ENCODE measurements at places on chromosomes 5 and 9.

GRCh38 chr5:21097661-21098060 lies 1109.7 kb upstream of the CDH18 start:
- no peak for DNase-seq

DNA sequence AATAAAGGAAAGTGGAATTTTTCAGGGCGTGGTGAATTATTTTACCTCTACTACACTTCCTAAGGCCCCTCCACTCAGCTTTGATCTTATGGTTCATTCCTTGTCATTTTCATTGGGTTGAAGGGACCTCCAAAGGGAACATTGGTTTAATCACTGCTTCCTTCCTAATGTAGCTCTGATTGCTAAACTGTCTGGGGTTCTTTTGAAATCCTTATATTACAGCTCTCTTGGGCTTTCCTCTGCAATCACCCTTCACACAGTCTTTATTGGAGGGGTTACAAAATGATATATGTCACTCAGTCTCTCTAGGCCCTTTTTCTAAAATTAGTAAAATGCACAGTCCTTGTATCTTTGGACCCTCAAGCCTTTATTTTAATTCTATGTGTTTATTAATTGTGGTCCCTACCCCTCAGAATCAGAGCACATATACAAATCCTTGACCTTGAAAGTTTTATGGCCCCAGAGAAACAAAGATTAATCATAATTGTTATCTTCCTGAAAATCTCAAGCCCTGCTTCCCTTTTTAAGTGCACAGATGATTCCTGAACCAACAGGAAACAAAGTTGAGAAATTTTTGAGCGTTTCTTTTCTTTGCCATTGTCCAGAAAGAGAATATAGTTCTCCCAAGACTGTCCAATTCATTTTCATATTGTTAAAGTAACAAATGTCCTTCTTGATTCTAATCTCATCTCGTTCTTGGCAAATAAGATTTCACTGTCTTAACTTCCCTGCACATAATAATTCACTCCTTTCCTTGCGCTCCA lies 330.0 kb downstream of the ARRDC3 start:
- no peak for DNase-seq

DNA sequence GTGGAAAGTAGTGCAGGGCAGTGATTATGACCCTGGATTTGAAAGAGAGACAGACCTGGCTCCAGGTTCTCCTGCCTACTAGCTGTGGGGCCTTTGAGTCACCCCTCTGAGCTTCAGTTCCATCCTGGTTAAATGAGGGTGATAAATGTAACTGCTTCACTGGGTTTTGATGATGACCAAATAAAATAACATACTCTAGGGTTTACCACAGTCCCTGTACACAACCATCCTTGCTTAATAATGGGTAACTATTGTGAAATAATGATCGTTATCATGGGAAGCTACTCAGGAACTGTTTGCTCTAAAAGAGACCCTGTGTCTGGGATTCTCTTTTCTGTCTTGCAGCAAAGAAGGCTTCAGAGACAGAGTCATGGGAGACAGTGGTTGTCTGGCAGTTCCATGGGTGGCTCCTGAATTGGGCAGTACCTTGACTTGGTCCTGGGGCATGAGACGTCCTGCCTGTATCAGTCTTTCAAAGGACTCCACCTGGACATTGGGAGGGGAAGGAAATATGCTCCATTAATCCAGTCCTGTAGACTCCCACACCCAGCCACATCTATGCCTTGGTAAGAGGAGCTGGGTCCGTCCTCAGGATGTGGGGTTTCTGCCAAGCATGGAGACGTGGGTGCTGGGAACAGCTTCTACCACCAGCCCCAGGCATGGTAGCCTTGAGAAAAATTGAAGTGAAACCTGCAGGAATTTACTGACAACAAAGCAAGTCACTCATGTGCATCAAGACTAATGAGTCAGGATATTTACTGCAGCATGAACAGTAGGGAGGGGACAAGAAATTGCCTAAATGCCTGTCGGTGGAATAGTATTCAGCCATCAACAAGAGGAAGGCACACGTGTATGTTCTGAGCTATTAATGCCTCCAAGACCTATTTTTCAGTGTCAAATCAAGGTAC lies 23.4 kb downstream of the AKNA start:
- DNase-seq: no peak

- DNase-seq: no peak
Observed at GRCh38 chr5:51172903-51173626, 210.2 kb upstream of the ISL1 start.

DNA sequence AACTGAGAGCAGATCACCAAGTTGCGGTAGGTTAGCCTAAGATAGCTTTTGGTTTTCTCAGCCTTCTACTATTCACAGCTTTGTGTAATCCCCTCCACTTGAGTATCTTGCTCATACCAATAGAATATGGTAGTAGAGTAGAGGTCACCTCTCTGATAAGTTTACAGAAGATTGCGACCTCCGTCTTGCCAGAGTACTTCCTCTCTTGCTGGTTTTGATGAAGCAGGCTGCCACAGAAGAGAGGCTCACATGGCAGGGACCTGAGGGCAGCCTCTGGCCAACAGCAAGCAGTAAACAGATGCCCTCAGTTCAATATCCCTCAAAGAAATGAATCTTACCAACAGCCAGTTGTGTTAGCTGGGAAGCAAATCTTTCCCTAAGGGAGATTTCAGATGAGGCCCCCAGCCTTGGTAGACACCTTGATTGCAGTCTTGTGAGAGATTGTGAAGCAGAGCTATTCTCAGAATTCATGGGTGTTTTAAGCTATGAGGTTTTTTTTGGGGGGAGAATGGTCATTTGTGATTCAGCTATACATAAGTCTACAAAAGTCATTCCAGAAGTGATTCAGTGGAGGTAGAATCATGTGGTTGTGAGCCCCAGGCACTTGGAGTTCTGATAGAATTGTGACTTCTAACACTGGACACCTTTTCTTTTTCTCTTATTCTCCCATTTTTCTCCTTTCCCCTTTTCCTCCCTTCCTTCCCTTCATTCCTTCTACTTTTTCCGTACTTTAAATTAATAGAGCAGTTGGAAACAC lies 22.7 kb upstream of the CDKN2B start:
- no peak for DNase-seq

GRCh38 chr5:155727512-155728145 lies 599.3 kb upstream of the SGCD start:
- no peak for DNase-seq

GRCh38 chr5:172868436-172868923 lies 34.4 kb downstream of the ERGIC1 start:
- DNase-seq: no peak

DNA sequence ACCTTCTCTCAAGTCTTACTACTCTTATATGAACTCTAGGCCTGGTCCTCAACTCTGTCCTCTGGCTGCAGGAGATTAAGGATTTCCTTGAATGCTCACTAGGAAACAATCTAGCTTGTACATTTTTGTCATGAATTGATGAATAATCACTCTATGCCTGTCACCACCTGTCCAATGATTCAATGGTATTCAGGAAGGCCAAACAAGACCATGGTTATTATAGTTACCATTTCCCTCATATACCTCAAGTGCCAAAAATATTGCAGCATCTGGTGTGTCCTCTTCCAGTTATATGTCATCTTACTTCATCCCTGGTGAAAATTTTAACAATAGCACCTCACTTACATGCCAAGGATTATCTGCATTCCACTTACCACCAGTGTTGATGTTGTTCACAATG lies 179.0 kb upstream of the MOCS2 start:
- DNase-seq: no peak

- no peak for DNase-seq
Observed at GRCh38 chr9:126275386-126276001, 51.1 kb upstream of the MVB12B start.

GRCh38 chr5:80128141-80128540 lies 93.0 kb downstream of the THBS4 start:
- DNase-seq: no peak

GRCh38 chr5:129601576-129601975 lies 141.5 kb downstream of the ADAMTS19 start:
- no peak for DNase-seq

GRCh38 chr9:90112788-90113187 lies 508.0 kb downstream of the GADD45G start:
- no peak for DNase-seq

DNA sequence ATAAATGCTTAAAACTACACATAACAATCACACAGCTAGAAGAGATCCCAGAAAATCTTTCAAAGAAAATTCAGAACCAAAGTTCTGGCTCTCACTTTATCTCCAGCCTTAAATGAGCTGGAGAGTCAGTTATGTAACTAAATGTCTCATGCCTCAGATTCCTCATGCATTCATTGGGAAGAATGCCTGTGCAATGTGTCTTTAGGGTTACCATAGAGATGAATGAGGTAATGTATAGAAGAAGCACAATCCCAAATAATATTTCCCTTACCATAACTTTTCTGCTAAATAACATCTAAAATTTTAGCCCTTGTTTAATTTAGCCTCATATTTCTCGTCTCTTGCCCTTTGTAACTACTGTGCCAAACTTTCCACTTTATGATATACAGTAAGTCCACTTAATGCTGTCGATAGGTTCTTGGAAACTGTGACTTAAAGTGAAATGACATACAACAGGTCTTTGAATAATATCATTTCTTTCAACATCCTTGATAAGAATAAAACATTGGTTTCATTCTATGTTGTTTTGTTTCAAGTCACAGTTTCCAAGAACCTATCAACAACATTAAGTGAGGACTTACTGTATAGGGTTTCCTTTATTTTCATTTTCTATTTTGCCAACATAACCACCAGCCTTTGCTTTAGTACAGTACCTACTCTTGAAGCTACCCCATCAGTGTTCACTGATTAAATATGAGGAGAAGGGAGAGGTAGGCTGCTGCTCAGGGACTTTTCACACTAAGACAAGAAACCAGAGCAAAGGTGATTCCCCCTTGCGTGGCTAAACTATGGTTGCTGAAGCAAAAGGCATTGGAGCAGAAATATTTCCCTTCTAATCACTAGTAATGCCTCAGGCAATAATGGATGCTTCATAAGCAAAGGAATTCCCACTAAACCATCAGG lies 295.7 kb upstream of the PTGER4 start:
- no peak for DNase-seq

DNA sequence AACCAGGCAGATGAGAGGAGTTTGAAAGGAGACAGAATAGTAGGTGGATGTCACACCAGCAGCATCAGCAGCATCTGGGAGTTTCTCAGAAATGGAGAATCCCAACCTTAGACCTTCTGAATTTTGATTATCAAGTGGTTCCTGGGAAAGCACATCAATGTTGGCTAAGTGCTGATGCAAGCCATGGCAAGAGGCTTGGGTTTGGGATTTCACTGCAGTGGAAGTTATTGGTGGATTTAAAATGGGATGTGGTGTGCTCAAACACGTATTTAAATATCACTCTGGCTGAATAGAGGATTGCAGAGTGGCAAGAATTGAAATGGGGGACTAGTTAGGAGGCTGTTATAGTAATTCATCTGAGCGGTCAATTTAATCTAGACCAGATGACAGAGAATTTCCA lies 387.8 kb upstream of the WWC1 start:
- no peak for DNase-seq

DNA sequence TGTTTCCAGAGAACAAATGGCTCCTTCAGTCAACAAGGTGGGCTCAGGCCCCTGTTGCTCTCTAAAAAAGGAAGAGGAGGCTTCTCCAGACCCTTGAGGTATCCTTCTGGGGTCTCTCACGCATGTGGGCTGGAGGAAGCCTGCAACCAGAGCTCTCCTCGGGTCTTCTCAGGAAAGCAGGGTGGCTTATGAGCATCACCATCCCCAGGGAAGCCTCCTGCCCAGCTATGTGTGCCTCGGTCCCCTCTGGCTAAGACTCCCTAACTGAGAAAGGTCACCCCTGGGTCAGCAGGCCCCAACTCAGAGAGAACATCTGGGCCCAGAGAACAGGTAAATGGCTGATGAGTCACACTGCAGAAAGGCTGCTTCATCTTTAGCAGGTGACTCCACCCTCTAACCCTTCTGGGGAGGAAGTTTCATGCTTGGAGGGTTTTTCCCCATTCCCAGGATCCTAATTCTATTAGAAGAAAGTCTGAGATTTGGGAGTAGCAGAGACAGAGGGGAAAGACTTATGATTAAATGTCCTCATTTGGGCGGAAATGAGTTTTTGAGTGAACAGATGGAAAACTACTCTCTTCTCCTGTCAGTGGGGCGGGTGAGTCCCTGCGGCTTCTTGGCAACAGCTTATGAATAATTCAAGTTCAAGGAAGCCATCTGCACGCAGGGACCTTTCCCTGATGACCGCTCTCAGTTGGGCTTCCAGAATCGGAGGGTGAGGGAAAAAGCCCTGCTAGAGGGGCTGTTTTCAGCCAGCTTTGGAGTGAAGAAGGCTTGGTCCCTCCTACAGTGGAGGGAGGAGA lies 41.9 kb downstream of the TGFBI start:
- DNase-seq: no peak

DNA sequence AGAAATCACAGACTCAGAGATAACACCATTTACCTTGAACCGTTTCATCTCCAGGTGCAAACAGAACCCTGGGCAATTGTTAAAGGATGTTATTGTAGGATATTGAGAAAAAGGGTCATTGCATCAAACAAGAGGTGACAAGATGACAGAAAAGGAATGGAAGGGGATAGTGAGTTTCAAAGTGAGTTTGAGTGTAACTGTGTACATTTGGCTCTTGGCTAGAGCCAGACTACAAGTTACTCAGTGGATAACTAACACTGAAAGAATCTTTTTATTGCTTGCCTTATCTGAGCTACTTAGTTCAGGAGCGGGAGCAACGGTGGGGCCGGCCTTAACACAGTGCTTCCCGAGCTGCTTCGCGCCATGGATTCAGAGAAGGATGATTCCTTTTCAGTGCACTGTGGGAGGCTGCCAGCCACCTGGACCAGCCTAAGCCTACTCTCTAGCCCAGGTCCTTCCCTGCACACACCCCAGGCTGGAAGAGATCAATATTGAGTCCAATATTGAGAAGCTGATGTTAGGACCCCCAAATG lies 193.4 kb downstream of the ATPSCKMT start:
- DNase-seq: no peak

GRCh38 chr9:18405240-18405639 lies 68.7 kb upstream of the ADAMTSL1 start:
- no peak for DNase-seq

GRCh38 chr9:123033352-123033751 lies at the start of gene GPR21:
Gene GPR21 (plus strand): TSS chr9:123033667. CDS start chr9:123034567, 900 bp downstream.
- DNase-seq: no peak

- no peak for DNase-seq
Observed at GRCh38 chr5:93893075-93893474, 151.7 kb upstream of the POU5F2 start.

DNA sequence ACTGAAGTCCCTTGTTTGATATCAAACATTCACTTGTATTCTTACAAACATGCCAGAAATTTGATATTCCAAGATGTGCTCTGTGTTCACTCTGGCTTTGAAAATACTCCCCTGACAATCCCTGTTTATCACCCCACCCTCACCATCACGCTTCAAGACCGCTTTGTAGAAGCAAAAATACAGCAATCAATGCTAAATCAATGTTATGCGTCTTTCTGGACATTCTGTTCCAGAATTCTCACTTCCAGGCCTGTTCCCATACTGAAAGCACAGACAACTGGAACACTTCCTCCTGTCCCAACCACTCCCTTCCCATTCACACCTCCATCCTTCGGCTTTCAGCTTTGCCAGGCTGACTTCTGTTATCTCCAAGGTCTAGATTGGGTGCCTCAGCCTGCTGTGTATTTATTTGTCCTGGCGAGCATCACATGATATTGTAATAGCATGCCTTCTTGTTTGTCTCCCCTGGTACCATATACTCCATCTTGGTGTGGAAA lies 72.8 kb downstream of the SNCAIP start:
- DNase-seq: no peak

GRCh38 chr5:146902471-146902870 lies 23.9 kb upstream of the PPP2R2B start:
- DNase-seq: no peak

All from NCI-H526 treated with DMSO at 0.1 percent for 48 hours (cell line).